Renal cortical epithelial cell (primary cell): ENCODE measurements at places on chromosomes 1 and 21.

- DNase-seq: peak; percentile 7
These were observed 7.0 kb downstream of the CD53 start for GRCh38 chr1:110879758-110880606.

DNA sequence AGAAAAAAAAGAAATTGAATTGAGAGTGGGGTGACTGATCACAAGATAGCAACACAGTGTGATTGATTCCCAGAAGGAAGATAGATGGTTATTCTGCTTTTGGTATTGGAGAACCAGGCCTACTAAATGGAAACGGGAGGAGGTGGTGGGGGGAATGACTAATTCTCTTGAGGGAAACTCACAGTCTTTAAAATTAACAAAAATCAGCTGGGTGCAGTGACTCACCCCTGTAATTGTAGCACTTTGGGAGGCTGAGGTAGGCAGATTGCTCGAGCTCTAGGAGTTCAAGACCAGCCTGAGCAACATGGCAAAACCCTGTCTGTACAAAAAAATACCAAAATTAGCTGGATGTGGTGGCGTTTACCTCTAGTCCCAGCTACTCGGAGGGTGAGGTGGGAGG is 134.6 kb upstream of the PDE4B start:
- peak; percentile 16 for DNase-seq

DNA sequence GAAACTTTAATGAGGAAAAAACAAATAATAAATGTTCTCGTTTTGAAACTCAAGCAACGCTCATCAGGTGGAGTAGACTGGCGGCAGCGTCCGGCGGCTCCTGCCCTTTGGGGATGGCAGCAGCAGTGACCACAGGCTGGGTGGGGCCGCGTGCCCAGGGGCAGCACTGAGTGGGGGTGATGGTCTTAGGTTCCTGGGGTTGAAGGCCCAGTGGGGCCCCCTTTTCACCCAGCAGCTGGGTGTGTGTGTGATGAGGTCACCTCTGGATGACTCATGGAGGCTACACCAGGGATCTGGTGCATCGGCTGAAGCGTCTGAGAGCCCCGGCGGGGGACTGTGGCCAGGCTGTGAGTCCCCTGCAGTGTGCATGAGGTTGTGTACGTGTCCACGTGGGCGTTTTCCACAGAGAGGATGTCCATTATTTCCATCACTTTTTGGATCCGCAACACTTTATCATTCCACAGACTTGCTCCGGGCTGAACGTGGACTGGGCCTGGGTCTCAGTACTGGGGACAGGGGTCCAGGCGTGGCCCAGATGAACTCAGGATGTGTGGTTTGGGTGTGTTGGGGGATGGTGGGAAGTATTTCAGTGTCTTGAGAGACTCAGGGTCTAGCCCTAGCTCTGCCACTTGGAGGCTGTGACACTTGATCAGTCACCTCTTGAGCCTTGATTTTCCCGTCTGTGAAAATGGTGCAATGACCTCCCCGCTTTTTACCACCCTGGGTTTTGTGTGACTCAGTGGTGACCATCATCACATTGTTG is 25.6 kb downstream of the LDLRAP1 start:
- no peak for DNase-seq

- peak; percentile 42 for DNase-seq
These were observed 118.1 kb downstream of the EPHB2 start for GRCh38 chr1:22828484-22829308.

- DNase-seq: no peak
These were observed 16.1 kb upstream of the XPR1 start for GRCh38 chr1:180615493-180616290.

DNA sequence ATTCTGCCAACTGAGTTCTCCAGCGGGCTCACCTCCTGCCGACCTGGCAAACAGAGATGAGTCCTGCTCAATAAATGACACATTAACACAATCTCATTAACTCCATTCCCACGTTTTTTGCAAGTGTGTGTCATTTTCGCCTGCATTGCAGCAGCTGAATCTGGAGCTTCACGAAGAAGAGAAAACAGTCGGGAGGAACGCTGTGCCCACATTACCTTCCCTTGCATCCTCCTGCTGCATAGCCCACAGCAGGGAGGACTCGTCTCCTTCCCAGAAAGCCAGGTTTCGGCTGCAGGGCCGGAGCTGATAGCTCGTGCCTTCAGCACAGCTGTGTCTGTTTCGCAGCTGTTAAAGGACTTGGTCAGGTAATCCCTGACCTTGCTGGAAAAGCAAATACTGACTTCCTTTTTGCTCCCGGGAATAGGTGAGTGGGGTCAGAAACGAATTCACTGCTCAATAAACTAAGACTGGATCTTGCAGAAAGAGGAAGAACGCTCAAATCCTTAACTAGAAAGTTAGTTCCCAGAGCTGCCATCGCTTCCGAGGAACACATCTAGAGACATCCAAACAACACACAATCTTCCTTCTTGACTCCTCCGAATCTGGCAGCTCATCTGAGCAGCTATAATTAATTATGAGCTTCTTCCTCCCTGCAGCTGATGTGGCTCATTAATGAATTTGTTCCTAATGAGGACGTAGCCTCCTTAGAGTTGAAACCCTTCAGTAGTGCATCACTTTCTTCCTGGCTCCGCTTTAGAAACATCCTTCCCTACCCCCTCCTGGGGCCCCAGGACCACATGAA is 33.0 kb downstream of the KANK4 start:
- peak; percentile 50 for DNase-seq

DNA sequence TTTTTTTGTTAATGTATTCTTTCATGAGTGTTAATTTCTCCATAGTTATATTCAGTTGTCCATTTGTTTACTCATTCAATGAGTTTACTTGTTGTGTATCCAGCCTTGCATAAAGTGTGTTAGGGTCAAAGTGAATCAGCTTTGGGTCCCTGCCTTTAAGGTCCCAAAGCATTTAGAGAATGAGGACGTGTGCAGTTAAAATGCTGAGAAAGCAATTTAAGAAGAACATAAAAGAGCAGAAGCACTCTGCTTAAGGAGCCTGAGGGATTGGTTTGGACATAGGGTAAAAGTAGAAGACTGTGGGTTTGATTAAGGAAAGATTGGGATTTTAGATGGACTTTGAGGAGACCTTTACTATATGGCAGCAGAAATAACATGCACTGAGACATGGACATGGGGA is 3.5 kb downstream of the OR14I1 start:
- no peak for DNase-seq

DNA sequence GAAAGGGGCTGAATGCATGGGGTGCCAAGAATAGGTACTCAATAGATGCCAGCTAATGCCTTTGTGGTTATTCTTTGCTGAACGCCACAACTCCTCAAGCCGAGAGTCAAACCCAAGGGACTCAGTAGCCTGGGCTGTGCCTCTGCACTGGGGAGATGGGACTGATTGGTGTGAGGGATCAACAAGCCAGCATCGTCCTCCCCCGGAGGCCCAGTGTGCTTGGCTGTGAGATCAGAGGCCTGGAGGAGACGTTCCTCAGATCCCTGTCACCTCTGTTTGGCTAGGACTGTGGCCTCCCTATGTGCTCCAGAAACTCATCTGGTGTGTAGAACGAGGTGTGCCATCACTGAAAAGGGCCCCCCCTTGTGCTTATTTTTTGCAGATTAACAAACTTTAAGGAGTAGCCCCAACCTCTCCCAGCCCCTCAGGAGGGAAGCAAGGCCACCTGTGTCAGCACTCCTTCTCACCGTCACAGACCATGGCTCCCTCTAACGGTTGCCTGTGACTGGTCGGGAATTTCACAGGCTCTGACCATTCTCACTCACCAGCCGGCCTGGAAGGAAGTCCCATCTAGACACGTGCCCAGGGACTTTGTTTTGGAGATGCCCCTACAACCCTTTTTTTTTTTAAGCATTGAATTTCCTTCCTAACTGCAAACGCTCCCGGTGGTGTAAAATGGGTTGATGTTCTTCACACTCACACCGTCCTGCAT is 194.0 kb upstream of the VAMP3 start:
- DNase-seq: peak; percentile 43

DNA sequence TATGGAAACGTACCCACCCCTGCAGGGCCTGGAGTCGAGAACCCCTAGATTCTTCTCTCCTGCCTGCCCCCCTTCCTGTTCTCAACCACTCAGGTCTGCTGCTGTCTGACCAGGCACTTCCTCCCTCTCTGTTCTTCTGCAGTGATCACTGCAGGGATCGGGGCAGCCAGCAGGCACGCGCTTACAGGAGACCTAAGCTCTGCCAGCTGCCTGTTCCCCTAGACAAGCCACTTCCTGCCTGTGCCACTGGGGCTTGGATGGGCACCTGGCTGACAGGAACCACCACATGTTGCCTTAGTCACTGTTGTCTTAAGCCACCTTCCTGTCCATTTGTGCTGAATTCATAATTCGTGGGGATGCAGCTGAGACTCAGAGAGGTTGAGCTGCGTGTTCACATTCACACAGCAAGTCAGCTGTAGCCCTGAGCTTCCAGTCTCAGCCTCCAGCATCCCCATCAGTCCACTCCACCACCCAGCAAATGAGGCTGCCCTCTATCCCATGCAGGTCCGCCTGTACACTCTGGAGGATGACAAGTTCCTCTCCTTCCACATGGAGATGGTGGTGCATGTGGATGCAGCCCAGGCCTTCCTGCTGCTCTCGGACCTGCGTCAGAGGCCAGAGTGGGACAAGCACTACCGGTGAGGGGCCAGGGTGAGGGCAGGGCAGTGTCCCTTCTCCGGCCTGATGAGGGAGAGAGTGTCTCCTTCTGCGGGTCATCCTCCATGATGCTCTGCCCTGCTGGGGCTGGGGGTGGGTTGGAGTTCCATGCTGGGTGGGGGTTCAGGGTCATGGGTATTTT is 18.6 kb downstream of the FAM151A start:
- no peak for DNase-seq

DNA sequence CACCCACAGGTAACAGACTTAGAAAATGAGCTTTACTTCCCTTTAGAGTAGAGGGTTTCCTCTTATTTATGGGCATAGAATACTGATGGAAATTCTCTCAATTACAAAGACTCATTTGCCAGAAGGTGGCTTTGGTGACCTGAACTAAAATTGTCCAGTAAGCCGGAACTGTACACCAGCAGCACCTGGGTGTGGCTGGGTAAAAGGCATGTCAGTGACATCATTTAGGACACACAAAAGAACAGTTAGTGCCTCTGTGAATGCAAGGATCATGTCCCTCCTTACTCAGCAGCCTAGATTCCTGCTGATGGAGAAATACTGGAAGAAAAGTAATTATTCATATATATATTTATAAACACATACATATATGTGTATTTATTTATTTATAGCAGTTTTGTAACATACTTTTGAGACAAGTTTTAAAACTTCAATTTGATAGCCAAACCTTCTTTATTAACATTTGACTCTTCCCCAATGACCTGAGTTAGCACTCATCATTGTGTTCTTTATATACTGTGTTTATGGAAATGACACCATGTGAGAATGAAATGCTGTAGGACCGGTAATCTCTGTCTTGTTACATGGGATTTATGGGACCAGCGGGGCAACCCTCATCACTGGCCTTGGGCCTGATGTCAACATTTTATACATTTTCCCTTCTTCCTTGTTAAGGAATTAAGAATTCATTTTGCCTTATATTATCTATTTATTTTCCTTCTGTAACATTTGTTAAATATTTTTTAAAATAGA is 274.4 kb downstream of the BRINP2 start:
- DNase-seq: no peak

- DNase-seq: no peak
These were observed 256.2 kb downstream of the SRGAP2C start for GRCh38 chr1:121440993-121441392.

GRCh38 chr1:39087435-39087834 is 61.3 kb downstream of the NDUFS5 start:
- no peak for DNase-seq

DNA sequence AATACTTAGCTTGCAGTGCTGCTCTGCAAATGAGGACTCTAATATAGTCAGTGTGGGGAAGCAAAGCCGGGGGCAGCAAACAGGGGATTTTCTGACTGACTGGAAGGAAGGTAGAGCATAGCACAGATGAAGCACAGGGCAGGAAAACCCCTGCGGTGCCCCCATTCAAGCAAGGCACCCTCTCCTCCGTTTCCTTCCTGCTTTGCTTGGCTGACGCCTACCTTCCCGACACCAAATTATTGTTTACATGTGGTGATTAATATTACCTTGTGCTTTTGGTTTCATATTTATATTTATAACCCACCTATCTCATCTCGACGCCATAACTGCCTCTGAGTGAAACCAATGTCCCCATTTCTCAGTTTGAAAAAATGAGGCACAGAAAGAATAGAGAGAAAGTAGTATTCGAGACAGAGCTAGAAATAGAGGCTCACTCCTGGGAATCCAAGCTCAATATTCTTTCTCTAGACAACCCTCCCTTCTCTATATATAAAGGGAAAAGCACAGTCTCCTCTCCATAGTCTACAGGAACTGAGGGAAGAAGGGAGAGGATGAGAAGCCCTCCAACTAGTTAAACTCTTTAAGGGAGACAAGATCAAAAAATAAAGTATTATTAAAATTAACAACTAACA is 41.3 kb downstream of the PIK3C2B start:
- no peak for DNase-seq

- DNase-seq: peak; percentile 26
These were observed 323.3 kb downstream of the RPS6KC1 start for GRCh38 chr1:213374369-213374768.

DNA sequence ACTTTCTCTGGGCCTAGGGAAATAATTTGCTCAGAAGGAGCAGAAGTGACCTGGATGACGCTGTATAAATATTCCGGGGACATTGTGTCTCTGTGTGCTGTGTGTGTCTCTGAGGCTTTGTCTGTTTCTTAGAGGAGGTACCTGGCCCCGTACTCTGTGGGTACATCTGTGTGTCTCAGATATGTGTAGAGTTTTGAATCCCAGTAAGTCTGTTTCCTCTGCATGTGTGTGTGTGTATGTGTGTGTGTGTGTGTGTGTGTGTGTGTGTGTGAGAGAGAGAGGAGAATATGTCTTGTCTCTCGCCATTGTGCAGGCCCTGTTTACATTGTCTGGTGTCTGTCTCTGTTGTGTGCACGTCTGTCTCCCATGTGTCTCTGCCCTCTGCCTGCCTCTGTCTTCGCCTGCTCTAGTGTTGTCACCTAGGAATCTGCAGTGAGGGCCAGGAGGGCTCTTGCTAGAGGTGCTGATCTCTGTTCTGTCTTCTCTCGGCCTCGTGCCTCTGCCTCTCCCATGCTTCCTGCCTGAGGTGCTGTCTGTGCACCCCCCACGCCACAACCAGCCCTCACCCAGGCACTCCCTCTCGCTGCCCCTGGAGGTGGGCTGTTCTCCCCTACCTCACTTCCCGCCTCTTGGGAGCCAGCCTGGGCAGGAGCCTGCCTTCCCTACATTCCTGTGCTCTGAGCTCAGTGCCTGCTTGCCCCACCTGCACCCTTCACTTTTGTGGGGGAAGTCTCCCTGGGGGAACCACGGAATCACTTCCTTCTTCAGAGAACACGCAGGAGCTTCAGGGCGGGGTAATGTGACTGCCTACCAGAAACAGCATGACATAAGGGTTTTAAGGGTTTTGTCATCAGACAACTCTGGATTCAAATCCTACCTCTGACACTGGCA is 5.9 kb downstream of the MAP7D1 start:
- peak; percentile 82 for DNase-seq

GRCh38 chr1:214709241-214709640 is 106.2 kb downstream of the CENPF start:
- DNase-seq: no peak

- DNase-seq: peak; percentile 31
These were observed 28.2 kb upstream of the KLHDC7A start for GRCh38 chr1:18452550-18452949.

- DNase-seq: peak; percentile 90
These were observed 89.7 kb downstream of the BCAR3 start for GRCh38 chr1:93591676-93592550.

GRCh38 chr1:150906329-150906728 is 19.4 kb downstream of the CTXND2 start:
- no peak for DNase-seq

GRCh38 chr1:155086128-155086741 is 7.6 kb downstream of the EFNA3 start:
- no peak for DNase-seq
